Activated T-helper 2 cell treated with anti-CD3 and anti-CD28 coated beads, Interferon-gamma antibody, Interleukin-2, Interleukin-4, amounts not matched to agents 10 μg/mL and 5 μg/mL and 100 μg/mL, durations not matched to agents 14 hours and 24 hours and 36 hours (primary cell): ENCODE measurements at places on chromosomes 6 and 20. TPM values are rescaled to one million over a fixed set of nuclear protein-coding genes. Genes with fewer than 3 reads are reported as not detected.

- peaks cover 9% of the 10 kb centered on the region for H3K4me1 ChIP-seq
- H3K36me3 ChIP-seq: no peaks in the 10 kb centered on the region
- no peaks in the 10 kb centered on the region for H3K27me3 ChIP-seq
- no peak overlapping the region for H3K27ac ChIP-seq
Measured at GRCh38 chr6:34736823-34737222, 20.5 kb upstream of the SNRPC start.

GRCh38 chr20:60484316-60484715 lies 526.1 kb downstream of the CDH26 start:
- H3K4me1 ChIP-seq: no peaks in the 10 kb centered on the region
- H3K4me3 ChIP-seq: no peak overlapping the region
- H3K36me3 ChIP-seq: no peaks in the 10 kb centered on the region

DNA sequence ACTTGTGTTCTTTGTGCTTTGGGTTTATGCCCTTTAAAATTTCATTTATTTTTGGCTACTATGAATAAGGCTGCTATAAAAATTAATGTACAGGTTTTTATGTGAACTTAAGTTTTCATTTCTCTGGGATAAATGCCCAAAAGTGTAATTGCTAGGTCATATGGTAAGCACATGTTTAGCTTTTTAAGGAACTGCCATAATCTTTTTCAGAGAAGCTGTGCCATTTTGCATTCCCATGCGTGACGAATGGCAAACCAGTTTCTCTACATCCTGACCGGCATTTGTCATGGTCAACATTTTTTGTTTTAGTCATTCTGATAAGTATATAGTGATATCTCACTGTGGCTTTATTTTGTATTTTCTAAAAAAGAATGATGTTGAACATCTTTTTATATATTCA lies 236.0 kb upstream of the SGK1 start:
- H3K4me3 ChIP-seq: no peak overlapping the region
- H3K27me3 ChIP-seq: no peaks in the 10 kb centered on the region
- H3K27ac ChIP-seq: no peak overlapping the region
- no peaks in the 10 kb centered on the region for H3K4me1 ChIP-seq
- no peak for DNase-seq
- no peaks in the 10 kb centered on the region for H3K36me3 ChIP-seq

TREM1 gene
- total RNA-seq: not detected in 2 replicates

EDEM2 gene
- 25.5 and 25.7 TPM in 2 replicates for total RNA-seq
